Thymus (tissue), 14 donors: ENCODE measurements at places on chromosomes 1 and 21.
A peak's percentile ranks its signal among the peaks of the same experiment; 100 is the strongest.

GRCh38 chr1:79599257-79599656, 592.7 kb upstream of the ADGRL4 start:
- DNase-seq, result no peak

GRCh38 chr1:157144509-157144908, 6.3 kb upstream of the ETV3 start:
- no peak for DNase-seq

- no peak for DNase-seq
These were observed 274.4 kb downstream of the NTNG1 start for GRCh38 chr1:107415241-107415640.

GRCh38 chr1:51792864-51793263, 85.7 kb downstream of the NRDC start:
- no peak for DNase-seq

- DNase-seq, result no peak
These were observed 84.5 kb downstream of the COLGALT2 start for GRCh38 chr1:183953031-183953430.

DNA sequence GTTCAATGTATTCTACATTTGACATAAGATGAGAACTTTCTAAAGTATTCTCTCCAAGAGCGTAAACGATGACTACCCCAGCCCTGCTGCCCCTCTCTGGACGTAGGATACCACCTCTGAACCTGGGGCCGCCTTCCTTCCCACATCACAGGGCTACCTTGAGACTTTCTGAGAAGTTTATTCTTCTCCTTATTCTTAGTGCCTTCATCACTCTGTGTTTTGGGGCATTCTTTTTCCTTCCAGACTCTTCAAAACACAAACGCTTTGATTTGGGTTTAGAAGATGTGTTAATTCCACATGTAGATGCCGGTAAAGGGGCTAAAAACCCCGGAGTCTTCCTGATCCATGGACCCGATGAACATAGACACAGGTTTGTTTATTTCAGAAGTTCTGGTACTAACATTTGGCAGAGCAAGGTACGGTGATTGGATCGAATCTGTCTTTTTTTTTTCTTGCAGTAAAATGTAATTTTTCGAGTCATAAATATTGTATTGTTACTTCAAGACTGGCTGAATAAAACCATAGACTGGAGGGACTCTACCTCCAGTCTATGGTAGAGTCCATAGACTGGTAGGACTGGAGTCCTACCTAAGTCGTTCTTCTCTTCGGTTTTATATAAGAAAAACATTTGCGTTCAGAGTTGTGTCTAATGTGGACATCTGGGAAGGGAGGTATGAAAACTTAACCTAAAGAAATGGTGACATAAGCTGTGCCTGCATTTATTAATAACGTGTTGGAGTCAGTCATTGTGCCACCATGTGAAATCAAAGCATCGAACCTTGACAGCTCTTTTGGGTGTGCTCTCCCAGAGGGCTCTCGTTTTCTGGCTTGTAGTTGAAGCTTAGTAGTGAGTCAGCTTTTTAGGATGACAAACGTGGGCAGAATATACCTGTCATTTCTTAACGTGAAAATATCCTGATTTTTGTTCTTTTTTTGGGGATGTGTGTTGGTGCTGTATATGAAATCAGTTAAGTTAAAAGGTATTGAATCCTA, 1.2 kb downstream of the MAN1A2 start:
- DNase-seq, result peak; percentile 15

- DNase-seq, result peak; percentile 26
These were observed 2.7 kb downstream of the GRHL3 start for GRCh38 chr1:24321697-24322469.

DNA sequence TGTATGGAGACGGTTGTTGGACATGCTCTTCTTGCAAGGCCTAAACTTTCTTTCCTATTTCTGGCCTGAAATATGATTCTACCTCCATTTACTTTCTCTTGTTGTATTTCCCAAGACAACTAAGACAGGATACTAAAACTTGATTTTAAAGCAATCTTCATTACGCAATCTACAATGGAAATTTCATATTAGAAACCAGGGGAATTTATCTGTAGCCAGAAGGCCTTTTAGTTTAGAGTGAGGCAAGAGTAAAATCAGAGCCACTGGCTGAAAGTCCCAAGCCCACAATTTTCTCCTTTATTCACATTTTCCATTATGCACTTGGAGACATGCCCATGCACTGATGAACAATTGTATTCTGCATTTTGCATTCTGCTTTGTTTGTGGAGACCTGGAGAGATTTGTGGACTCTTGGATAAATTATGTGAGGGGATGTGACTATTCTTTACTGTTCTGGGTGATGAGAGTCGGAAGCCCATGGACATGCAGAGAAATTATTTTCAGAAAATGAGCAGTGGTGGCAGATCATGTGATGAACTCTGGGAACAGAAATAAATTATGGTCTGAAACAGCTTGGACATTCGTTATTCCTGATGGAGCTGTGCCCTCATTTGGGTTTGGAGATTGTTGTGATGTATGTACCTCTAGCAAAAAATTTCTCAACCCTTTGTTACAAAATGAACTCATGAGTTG, 336.8 kb downstream of the SEC16B start:
- no peak for DNase-seq

- no peak for DNase-seq
These were observed 183.6 kb upstream of the RUNX1 start for GRCh38 chr21:35232545-35233176.

DNA sequence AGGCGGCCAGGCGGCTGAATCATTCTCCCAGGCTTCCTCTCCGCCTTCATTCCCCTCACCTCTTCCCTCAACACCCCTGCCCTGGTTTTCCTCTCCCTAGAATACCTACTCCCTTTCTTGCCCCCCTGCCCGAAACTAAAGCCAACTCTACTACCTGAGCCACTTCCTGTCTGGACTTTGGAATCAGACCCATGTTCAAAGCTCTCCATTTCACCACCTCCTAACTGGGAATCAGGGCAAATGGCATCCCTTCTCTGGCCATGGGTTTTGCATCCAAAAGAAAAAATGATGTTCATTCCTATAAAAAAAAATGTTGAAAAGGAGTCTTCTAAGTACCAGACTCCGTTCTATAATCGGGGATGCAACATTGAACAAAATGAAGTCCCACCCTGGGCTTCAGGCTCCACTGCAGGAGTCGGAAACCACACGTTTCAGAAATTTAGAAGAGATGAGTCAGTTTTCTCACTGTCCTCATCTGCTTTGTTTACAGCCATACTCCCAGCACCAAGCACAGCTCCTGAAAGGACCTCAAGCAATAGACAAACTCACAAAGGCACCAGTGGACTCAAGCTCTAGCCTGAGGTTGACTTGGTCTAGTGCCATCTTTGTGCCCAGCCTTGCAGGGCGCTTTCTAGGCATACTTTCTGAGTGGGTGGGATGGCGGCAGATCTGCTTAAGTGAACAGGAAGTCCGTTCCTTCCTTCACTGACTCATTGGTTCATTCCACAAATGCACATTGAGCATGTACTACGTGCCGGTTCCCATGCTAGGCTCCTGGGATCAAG, 176.2 kb downstream of the IGSF21 start:
- DNase-seq, result no peak

DNA sequence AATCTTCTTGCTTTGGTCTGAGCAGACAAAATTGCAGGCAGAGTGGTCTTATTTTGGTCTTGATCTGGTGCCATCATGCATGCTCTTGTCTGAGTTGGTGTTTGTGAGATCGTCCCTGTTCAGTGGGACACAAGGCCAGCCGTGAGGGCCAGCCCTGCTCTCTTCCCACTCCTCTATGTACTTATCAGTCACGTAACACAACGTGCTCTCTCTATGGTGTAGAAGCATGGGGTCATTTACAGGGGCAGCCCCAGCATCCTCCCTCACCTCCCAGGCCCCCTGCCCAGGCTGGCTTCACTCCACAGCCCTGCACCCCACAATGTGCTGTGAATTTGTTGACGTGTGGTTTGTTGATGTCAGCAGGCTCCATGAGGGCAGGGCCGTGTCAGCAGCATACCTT, 18.3 kb upstream of the UTS2 start:
- DNase-seq, result no peak

- DNase-seq, result no peak
These were observed 12.8 kb downstream of the ADARB1 start for GRCh38 chr21:45087022-45087823.

DNA sequence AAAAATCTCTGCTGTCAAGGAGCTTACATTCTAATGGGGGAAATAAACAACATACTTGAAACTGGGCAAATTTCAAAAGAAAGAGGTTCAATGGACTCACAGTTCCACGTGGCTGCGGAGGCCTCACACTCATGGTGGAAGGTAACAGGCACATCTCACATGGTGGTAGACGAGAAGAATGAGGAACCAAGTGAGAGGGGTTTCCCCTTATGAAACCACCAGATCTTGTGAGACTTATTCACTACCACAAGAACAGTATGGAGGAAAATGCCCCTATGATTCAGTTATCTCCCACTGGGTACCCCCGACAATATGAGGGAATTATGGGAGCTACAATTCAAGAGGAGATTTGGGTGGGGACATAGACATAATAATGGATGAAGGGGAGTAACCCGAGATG, 226.4 kb downstream of the ZP4 start:
- DNase-seq, result no peak

- DNase-seq, result no peak
These were observed 102.0 kb downstream of the PTPN14 start for GRCh38 chr1:214449371-214449770.

- DNase-seq, result no peak
These were observed 35.4 kb downstream of the UBE2G2 start for GRCh38 chr21:44766014-44766817.

DNA sequence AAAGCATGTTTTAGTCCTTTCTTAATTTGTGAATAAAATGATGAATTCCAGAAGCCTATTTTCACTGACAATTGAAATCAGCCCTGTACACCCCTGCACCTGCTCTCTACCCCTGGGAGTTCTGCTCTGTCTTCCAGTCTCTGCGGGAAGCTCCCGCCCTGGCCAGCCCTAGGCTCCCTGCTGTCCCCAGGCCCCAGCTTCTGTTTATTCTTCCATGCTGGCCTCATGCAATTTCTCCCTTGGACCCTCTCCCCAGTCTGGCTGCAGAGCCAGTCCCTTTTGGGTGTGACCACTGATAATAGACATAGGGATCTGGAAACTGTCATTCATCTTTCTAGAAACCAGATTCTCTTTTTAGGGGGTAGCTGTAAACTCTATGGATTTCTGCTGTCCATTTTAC, 258.6 kb downstream of the GRIK3 start:
- DNase-seq, result no peak
